ENCODE measurements at places on chromosomes 6 and 20. TPM values are rescaled to one million over a fixed set of nuclear protein-coding genes. Genes with fewer than 3 reads are reported as not detected.
A peak's percentile ranks its signal among the peaks of the same experiment; 100 is the strongest.

DNA sequence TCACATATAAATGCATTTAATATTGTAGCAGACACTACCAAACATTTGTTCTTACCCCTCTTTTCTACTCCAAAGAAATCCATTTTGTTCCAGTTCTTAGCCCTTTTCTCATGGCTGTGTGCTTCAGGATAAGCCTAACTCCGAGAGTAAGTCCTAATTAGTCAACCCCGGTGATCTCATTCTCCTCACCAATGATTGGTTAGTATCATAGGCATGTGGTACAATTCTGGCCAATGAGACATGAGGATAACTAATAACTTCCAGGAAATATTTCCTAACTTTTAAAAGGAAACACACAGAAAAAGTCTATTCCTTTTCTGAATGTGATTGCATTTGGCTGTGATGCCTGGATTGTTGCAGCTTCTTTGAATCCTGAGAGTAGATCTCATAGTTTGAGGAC is 116.0 kb downstream of the GPR63 start:
- H3K4me3 ChIP-seq: no peak overlapping the region
- no peak for DNase-seq
- H3K27ac ChIP-seq: no peak overlapping the region
- no peaks in the 10 kb centered on the region for H3K36me3 ChIP-seq
- no peaks in the 10 kb centered on the region for H3K4me1 ChIP-seq

DNA sequence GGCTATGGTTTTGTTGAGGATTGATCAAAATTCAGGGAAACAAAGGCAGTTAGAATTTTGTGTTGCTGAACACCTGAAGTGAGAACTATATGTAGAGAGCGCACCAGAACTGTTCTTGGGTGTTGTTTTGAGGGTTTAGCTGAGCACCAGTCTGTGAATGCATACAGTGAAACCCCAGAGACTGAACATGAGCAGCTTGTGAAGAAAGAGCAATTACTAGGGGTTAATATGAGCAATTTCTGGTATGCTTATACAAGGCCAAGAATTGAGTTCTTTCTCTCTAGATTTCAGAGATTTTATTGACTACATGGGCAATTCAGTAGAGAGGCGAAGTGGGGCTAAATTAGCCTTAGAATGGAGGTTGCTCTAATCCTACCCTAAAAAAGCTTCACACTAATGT is 93.9 kb downstream of the CD2AP start:
- H3K4me1 ChIP-seq: no peaks in the 10 kb centered on the region
- no peak for DNase-seq
- no peak overlapping the region for H3K27ac ChIP-seq

- DNase-seq: no peak
- H3K4me3 ChIP-seq: no peak overlapping the region
- no peaks in the 10 kb centered on the region for H3K36me3 ChIP-seq
- H3K4me1 ChIP-seq: peaks cover 4% of the 10 kb centered on the region
- H3K27ac ChIP-seq: no peak overlapping the region
These were observed 113.8 kb downstream of the PRND start for GRCh38 chr20:4835244-4836177.

DNA sequence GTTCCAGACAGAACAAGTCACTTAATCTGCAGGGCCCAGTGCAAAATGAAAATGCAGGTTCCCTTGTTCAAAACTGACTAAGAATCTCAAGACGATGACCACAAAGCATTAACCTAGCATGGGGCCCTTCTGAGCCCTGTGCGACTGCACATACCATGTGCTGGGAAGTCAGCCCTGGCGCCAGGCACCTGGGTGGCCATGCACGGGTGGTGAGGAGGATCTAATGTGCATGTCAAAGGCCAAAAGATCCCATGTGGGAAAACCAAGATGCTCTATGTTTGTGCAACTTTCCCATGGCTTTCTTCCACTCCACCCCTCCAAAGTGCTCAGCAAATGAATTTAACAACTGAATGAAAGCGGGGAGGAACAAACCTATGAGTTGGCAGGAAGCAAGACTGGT is 33.5 kb upstream of the NXT1 start:
- no peak overlapping the region for H3K27ac ChIP-seq
- H3K36me3 ChIP-seq: no peaks in the 10 kb centered on the region
- no peak for DNase-seq

DNA sequence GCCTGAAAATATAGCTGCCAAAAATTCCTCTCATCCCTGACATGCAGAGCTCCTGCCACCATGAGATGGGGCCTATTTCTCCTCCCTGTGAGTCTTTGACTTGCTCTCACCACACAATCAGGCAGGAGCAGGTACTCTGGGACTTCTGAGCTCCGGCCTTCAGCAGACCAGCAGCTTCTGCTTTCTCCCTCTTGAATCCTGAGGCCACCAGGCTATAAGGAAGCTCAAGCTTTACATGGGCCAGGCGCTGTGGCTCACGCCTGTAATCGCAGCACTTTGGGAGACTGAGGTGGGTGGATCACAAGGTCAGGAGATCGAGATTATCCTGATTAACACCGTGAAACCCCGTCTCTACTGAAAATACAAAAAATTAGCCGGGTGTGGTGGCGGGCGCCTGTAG is 238.7 kb upstream of the RREB1 start:
- no peaks in the 10 kb centered on the region for H3K4me1 ChIP-seq
- no peaks in the 10 kb centered on the region for H3K36me3 ChIP-seq
- H3K27me3 ChIP-seq: peaks cover 2% of the 10 kb centered on the region

GRCh38 chr6:128029826-128030225 is 129.0 kb upstream of the THEMIS start:
- H3K4me1 ChIP-seq: no peaks in the 10 kb centered on the region
- no peak for DNase-seq
- H3K27ac ChIP-seq: no peak overlapping the region
- no peaks in the 10 kb centered on the region for H3K27me3 ChIP-seq

- H3K4me3 ChIP-seq: no peak overlapping the region
- DNase-seq: no peak
- H3K27ac ChIP-seq: no peak overlapping the region
These were observed 52.4 kb downstream of the RALY start for GRCh38 chr20:34045930-34046725.

GRCh38 chr20:22810626-22811569 is 224.2 kb upstream of the SSTR4 start:
- no peaks in the 10 kb centered on the region for H3K36me3 ChIP-seq
- H3K4me1 ChIP-seq: no peaks in the 10 kb centered on the region
- no peaks in the 10 kb centered on the region for H3K27me3 ChIP-seq
- H3K27ac ChIP-seq: no peak overlapping the region
- H3K4me3 ChIP-seq: no peak overlapping the region

- peaks cover 9% of the 10 kb centered on the region for H3K27me3 ChIP-seq
- H3K36me3 ChIP-seq: no peaks in the 10 kb centered on the region
- no peak overlapping the region for H3K4me3 ChIP-seq
- no peak for DNase-seq
- no peak overlapping the region for H3K27ac ChIP-seq
- peaks cover 6% of the 10 kb centered on the region for H3K4me1 ChIP-seq
These were observed 182.8 kb downstream of the UNC5CL start for GRCh38 chr6:40856271-40856670.

GRCh38 chr6:51531623-51532022 is 555.8 kb downstream of the PKHD1 start:
- no peak overlapping the region for H3K27ac ChIP-seq
- H3K4me1 ChIP-seq: no peaks in the 10 kb centered on the region
- no peaks in the 10 kb centered on the region for H3K36me3 ChIP-seq
- no peaks in the 10 kb centered on the region for H3K27me3 ChIP-seq
- no peak for DNase-seq

GRCh38 chr6:37818536-37819176 is 871 bp upstream of the ZFAND3 start:
- peaks cover 15% of the 10 kb centered on the region for H3K36me3 ChIP-seq
- no peaks in the 10 kb centered on the region for H3K27me3 ChIP-seq
- H3K27ac ChIP-seq: peak overlapping the region; percentile 99
- peaks cover 49% of the 10 kb centered on the region for H3K4me1 ChIP-seq

ZNF311 gene
- 0.31 TPM for total RNA-seq

SLPI gene
- total RNA-seq: not detected

FNDC1 gene
- total RNA-seq: not detected

SYCP2L gene
- 0.17 TPM for total RNA-seq

COX4I2 gene
- not detected for total RNA-seq

OSER1 gene
- 48.9 TPM for total RNA-seq

CLIC5 gene
- 2.5 TPM for total RNA-seq

All from activated B cell treated with CpG ODN at 0.5 μM for 24 hours (primary cell).